ENCODE measurements at places on chromosomes 7 and 10. TPM values are rescaled to one million over a fixed set of nuclear protein-coding genes. Genes with fewer than 3 reads are reported as not detected.

- no peak overlapping the region for H3K4me3 ChIP-seq
- DNase-seq, result no peak
- no peaks in the 10 kb centered on the region for H3K27me3 ChIP-seq
- no peak overlapping the region for H3K27ac ChIP-seq
These were observed 16.0 kb downstream of the UBE2D1 start for GRCh38 chr10:58350619-58351323.

GRCh38 chr10:49762566-49762877, 399 bp upstream of the OGDHL start:
- peaks cover 11% of the 10 kb centered on the region for H3K4me1 ChIP-seq
- H3K4me3 ChIP-seq, result peak overlapping the region; percentile 61
- no peak for DNase-seq
- no peaks in the 10 kb centered on the region for H3K27me3 ChIP-seq
- no peak overlapping the region for H3K27ac ChIP-seq

GRCh38 chr10:81838950-81839349, 36.0 kb upstream of the NRG3 start:
- H3K4me3 ChIP-seq, result no peak overlapping the region
- H3K4me1 ChIP-seq, result no peaks in the 10 kb centered on the region
- no peaks in the 10 kb centered on the region for H3K36me3 ChIP-seq
- H3K27ac ChIP-seq, result no peak overlapping the region
- DNase-seq, result no peak

- no peak overlapping the region for H3K4me3 ChIP-seq
- no peaks in the 10 kb centered on the region for H3K36me3 ChIP-seq
- peaks cover 9% of the 10 kb centered on the region for H3K4me1 ChIP-seq
These were observed 77.5 kb upstream of the MEOX2 start for GRCh38 chr7:15764010-15764409.

- no peak overlapping the region for H3K27ac ChIP-seq
- H3K27me3 ChIP-seq, result no peaks in the 10 kb centered on the region
- H3K4me1 ChIP-seq, result no peaks in the 10 kb centered on the region
- no peak overlapping the region for H3K4me3 ChIP-seq
- H3K36me3 ChIP-seq, result no peaks in the 10 kb centered on the region
- peak; percentile 89 for DNase-seq
These were observed 132.5 kb downstream of the LSM5 start for GRCh38 chr7:32357535-32358277.

- H3K4me1 ChIP-seq, result no peaks in the 10 kb centered on the region
- no peak for DNase-seq
- H3K4me3 ChIP-seq, result no peak overlapping the region
- no peaks in the 10 kb centered on the region for H3K27me3 ChIP-seq
These were observed 103.1 kb upstream of the RPA3 start for GRCh38 chr7:7821517-7821916.

DNA sequence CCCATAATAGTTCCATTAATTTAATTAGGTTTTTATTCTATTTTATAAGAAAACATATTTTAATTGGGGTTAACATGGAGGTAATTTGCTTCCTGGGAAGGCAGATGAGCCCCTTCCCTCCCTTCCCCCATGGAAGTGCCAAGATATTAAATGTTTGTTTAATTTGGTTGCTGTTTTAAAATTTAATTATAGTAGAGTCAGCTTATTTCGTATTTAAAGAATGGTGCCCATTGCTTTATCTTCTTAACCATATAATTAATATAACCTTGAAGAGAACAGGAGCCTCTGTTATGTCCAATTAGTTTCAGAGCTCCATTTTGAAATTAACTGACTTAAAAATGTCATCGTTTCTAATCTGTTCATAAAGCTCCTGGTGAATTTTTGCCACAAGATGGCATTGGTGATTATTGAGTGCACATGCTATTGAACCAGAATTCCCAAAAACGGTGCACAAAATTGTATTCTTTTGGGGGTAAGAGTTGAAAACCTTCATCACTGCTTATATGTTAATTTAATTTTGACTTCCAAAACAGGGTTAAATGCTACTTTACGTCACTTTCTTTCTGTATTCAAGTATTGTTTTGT, 26.0 kb downstream of the KLHDC10 start:
- H3K27me3 ChIP-seq, result no peaks in the 10 kb centered on the region
- no peaks in the 10 kb centered on the region for H3K4me1 ChIP-seq
- H3K27ac ChIP-seq, result no peak overlapping the region
- H3K4me3 ChIP-seq, result no peak overlapping the region

- DNase-seq, result no peak
- H3K27me3 ChIP-seq, result peaks cover 4% of the 10 kb centered on the region
- H3K27ac ChIP-seq, result no peak overlapping the region
- H3K36me3 ChIP-seq, result no peaks in the 10 kb centered on the region
These were observed 67.7 kb downstream of the GPAM start for GRCh38 chr10:112115781-112116385.

GRCh38 chr10:110681023-110681681, 37.0 kb downstream of the RBM20 start:
- H3K27ac ChIP-seq, result no peak overlapping the region
- no peaks in the 10 kb centered on the region for H3K27me3 ChIP-seq
- no peak for DNase-seq
- H3K36me3 ChIP-seq, result no peaks in the 10 kb centered on the region

DNA sequence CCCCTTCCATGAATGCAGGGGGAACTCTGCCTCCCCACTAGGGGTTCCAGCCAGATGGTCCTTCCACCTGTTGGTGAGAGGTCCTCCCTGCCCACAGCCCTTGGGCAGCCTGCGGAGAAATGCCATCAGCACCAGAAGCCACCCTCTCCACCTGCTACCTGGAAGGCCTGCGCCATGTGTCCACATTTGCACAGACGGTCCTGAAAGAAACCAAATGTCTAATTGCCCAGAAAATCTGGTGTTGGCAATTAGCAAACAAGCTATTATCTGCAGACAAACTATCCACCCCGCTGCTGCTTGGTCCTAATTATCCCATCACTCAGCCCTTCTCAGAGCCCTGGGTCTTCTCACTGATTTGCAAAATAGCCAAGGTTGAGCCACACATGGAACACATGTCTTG, 32.3 kb downstream of the HSPA12A start:
- no peak for DNase-seq
- H3K4me3 ChIP-seq, result no peak overlapping the region
- H3K27me3 ChIP-seq, result no peaks in the 10 kb centered on the region

DNA sequence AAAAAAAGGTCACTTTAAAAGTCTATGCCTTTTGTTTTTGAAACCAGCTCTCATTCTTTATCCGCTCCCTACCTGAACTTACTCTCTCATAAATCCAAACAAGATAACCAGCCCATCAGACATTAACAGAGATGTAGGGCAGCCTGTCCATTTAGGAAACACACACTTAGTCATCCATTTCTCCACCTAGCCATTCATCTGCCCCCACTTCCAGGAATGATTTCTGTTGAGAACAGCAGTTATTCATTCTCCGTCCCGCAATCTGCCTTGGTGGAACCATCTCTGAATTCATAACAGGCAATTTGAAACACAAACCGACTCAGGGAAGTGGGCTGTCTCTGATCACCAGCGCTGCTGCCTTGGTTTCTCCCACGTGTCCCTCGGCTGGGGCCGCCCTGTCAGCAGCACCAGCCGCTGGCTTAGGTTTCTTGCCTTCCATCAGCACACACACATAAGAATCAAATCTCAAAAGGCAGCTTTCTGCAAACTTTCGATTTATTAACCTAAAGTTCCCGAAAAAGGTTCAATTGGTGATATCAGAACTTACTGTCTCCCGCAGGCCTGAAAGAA, 528.2 kb upstream of the NRP1 start:
- no peak overlapping the region for H3K27ac ChIP-seq
- H3K36me3 ChIP-seq, result no peaks in the 10 kb centered on the region
- H3K4me3 ChIP-seq, result no peak overlapping the region
- DNase-seq, result peak; percentile 42
- H3K4me1 ChIP-seq, result no peaks in the 10 kb centered on the region
- no peaks in the 10 kb centered on the region for H3K27me3 ChIP-seq

- H3K36me3 ChIP-seq, result no peaks in the 10 kb centered on the region
- no peaks in the 10 kb centered on the region for H3K4me1 ChIP-seq
- no peak overlapping the region for H3K4me3 ChIP-seq
- DNase-seq, result peak; percentile 81
- H3K27ac ChIP-seq, result no peak overlapping the region
These were observed 228.1 kb upstream of the PFKP start for GRCh38 chr10:2839081-2839725.

DNA sequence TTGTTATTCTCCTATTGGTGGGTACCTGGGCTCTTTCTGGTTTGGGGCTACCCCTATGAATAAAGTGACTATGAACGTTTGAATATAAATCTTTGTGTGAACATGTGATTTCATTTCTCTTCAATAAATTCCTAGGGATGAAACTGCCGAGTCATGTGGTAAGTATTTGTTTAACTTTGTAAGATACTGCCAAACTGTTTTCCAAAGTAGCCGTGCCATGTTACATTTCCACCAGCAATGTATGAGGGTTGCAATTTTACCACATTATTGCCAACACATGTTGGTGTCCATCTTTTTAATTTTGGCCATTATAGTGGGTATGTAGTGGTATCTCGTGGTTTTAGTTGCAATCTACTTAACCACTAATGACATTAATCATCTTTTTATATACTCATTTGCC, 94.7 kb downstream of the ZNRF2 start:
- no peaks in the 10 kb centered on the region for H3K27me3 ChIP-seq
- peaks cover 11% of the 10 kb centered on the region for H3K4me1 ChIP-seq
- no peak overlapping the region for H3K4me3 ChIP-seq
- no peak overlapping the region for H3K27ac ChIP-seq
- no peak for DNase-seq

- H3K27ac ChIP-seq, result no peak overlapping the region
- H3K27me3 ChIP-seq, result peaks cover 32% of the 10 kb centered on the region
- no peak overlapping the region for H3K4me3 ChIP-seq
- no peaks in the 10 kb centered on the region for H3K4me1 ChIP-seq
- no peak for DNase-seq
- H3K36me3 ChIP-seq, result no peaks in the 10 kb centered on the region
These were observed 110.0 kb upstream of the SFMBT2 start for GRCh38 chr10:7520507-7521485.

GRCh38 chr10:26430641-26431163, 7.4 kb upstream of the APBB1IP start:
- H3K27me3 ChIP-seq, result no peaks in the 10 kb centered on the region
- no peaks in the 10 kb centered on the region for H3K4me1 ChIP-seq
- peak; percentile 21 for DNase-seq
- H3K36me3 ChIP-seq, result no peaks in the 10 kb centered on the region

DNA sequence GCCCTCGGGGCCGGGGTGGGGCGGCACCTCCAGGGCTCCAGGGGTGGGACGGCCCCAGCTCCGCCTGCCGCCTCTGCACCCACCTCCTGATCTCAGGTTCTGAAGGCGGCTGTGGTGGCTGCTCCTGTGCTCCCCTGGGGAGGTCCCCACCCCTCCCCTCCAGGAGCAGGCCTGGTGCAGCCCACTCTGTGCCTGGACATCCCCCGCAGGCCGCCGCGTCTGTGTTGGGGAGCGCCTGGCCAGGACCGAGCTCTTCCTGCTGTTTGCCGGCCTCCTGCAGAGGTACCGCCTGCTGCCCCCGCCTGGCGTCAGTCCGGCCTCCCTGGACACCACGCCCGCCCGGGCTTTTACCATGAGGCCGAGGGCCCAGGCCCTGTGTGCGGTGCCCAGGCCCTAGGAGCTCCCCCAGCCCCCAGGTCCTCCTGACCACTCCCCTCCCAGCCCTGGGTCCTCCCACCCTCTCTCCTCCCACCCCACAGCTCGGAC, 5.5 kb downstream of the CYP2W1 start:
- H3K36me3 ChIP-seq, result no peaks in the 10 kb centered on the region
- H3K27ac ChIP-seq, result no peak overlapping the region
- no peak overlapping the region for H3K4me3 ChIP-seq
- peaks cover 16% of the 10 kb centered on the region for H3K4me1 ChIP-seq
- no peak for DNase-seq
- peaks cover 41% of the 10 kb centered on the region for H3K27me3 ChIP-seq

DNA sequence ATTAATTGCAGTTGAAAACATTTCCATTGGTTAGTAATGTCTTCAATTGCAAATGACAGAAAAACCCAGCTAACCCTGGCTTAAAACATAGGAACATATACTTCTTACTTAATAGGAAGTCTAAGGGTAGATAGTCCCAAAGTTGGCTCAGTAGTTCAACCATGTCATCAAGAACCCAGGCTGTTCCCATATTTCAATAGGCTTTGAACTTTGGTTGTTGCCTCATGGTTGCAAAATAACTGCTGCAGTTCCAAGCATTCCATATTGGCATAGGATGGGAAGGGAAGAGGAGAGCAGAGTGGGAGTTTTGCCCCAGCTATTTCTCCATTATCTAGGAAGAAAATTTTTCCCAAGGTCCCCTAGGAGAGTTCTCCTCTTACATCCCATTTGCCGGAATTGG, 81.4 kb upstream of the EEPD1 start:
- H3K4me1 ChIP-seq, result peaks cover 11% of the 10 kb centered on the region
- no peak for DNase-seq

- no peak overlapping the region for H3K27ac ChIP-seq
- DNase-seq, result no peak
- no peaks in the 10 kb centered on the region for H3K27me3 ChIP-seq
- no peaks in the 10 kb centered on the region for H3K36me3 ChIP-seq
These were observed 337.5 kb upstream of the KCND2 start for GRCh38 chr7:119935418-119936025.

GRCh38 chr10:116796469-116796868, 52.8 kb upstream of the ENO4 start:
- no peaks in the 10 kb centered on the region for H3K4me1 ChIP-seq
- H3K4me3 ChIP-seq, result no peak overlapping the region
- H3K27me3 ChIP-seq, result no peaks in the 10 kb centered on the region
- no peak overlapping the region for H3K27ac ChIP-seq
- no peaks in the 10 kb centered on the region for H3K36me3 ChIP-seq
- no peak for DNase-seq

DNA sequence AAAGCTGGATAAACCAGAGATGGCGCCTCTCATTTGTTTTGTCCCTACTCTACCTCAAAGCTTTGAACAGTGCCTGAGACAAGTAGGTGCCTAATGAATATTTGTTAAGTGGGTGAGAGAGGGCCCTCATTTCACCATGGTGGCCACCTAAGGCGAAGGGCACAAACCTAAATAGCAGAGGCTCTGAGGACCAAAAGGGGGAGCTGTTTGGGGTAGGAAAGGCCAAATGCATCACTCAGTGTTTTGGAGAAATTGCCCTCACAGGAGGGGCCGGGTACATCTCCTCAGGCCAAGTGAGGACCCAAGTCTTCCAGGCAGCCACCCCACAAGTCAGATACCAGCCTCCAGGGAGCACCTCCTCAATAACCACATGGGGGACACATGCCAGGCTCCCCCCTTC, 14.0 kb downstream of the IMPDH1 start:
- no peak overlapping the region for H3K4me3 ChIP-seq
- DNase-seq, result no peak
- peaks cover 42% of the 10 kb centered on the region for H3K36me3 ChIP-seq
- H3K27me3 ChIP-seq, result no peaks in the 10 kb centered on the region
- H3K4me1 ChIP-seq, result no peaks in the 10 kb centered on the region

The ZCWPW1 gene
- 7.0 TPM for total RNA-seq

The PDLIM1 gene
- 86.8 TPM for total RNA-seq

The SEC23IP gene
- total RNA-seq, result 24.4 TPM

The TACR2 gene
- total RNA-seq, result 71.8 TPM

The NKX1-2 gene
- total RNA-seq, result not detected

The GPR158 gene
- total RNA-seq, result 0.19 TPM
